ENCODE measurements at places on chromosomes 2 and 18. TPM values are rescaled to one million over a fixed set of nuclear protein-coding genes. Genes with fewer than 3 reads are reported as not detected.

DNA sequence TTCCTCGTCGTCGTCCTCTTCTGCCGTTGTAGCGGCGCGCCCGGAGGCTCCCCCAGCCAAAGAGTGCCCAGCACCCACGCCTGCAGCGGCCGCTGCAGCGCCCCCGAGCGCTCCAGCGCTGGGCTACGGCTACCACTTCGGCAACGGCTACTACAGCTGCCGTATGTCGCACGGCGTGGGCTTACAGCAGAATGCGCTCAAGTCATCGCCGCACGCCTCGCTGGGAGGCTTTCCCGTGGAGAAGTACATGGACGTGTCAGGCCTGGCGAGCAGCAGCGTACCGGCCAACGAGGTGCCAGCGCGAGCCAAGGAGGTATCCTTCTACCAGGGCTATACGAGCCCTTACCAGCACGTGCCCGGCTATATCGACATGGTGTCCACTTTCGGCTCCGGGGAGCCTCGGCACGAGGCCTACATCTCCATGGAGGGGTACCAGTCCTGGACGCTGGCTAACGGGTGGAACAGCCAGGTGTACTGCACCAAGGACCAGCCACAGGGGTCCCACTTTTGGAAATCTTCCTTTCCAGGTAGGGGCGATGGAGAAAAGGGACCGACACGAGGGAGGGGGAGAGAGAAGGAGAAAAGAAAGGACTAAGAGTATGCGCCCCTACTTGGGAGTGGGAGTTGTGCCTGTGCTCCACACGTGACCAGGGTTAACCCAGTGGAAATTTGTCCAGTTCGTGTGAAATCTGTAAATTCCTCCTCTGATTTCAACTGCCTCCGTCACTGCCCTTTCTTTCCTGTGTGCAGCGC, 800 bp downstream of the HOXD13 start:
- peak overlapping the region; percentile 7 for H3K4me3 ChIP-seq
- peaks cover 3% of the 10 kb centered on the region for H3K4me1 ChIP-seq
- no peak for DNase-seq
- peaks cover 18% of the 10 kb centered on the region for H3K27me3 ChIP-seq
- no peak overlapping the region for H3K27ac ChIP-seq

GRCh38 chr2:173215316-173215715, 139.4 kb upstream of the CDCA7 start:
- no peak for DNase-seq
- H3K36me3 ChIP-seq: no peaks in the 10 kb centered on the region
- peaks cover 4% of the 10 kb centered on the region for H3K4me1 ChIP-seq

DNA sequence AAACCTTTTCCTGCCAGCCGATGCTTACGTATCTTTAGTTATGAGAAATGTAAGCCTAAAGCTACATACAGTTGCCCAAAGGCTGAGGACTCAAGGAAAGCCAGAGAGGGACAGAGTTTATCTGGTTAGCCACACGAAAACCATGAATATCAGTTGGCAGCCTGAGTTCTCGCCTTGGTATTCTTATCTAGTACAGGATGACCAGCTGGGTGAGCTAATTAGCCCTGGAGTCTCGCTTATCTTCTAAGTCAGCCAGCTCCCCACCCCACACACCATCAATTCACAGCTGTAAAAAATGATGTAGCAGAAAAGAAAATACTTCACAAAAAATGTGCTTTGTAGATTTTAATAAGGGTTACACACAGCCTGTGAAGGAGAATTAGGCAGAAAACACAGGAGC, 617.5 kb upstream of the SOX11 start:
- H3K4me3 ChIP-seq: no peak overlapping the region
- no peak for DNase-seq
- H3K4me1 ChIP-seq: no peaks in the 10 kb centered on the region
- H3K27me3 ChIP-seq: no peaks in the 10 kb centered on the region
- H3K27ac ChIP-seq: no peak overlapping the region

DNA sequence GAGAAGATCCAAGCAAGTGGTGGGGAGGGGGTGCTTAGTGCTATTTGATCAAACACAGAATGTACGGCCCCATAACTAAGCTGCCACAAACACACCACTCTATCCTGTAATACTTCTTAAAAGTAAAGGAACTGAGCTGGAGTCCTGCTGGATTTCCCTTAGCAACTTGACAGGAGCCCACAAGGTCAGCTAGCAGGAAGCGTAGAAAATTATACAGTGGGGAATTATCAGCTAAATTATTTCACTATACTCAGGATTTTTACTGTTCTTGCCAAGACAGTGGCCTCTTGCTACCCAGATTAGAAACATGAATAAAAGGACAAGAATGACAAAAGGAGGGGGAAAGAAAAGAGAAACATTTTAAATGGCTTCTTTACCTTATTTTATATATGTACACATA, 217.1 kb downstream of the ZNF521 start:
- DNase-seq: no peak
- H3K4me1 ChIP-seq: peaks cover 11% of the 10 kb centered on the region
- no peaks in the 10 kb centered on the region for H3K27me3 ChIP-seq

- no peak for DNase-seq
- H3K4me3 ChIP-seq: no peak overlapping the region
- H3K27me3 ChIP-seq: no peaks in the 10 kb centered on the region
- H3K36me3 ChIP-seq: no peaks in the 10 kb centered on the region
Observed at GRCh38 chr2:241983571-241984270, 114.2 kb downstream of the RTP5 start.

- no peak overlapping the region for H3K27ac ChIP-seq
- no peak overlapping the region for H3K4me3 ChIP-seq
- no peaks in the 10 kb centered on the region for H3K27me3 ChIP-seq
- DNase-seq: no peak
- H3K4me1 ChIP-seq: no peaks in the 10 kb centered on the region
Observed at GRCh38 chr2:58535182-58535581, 294.1 kb upstream of the FANCL start.

GRCh38 chr2:73290049-73290839, 3.1 kb downstream of the EGR4 start:
- H3K27ac ChIP-seq: no peak overlapping the region
- peaks cover 10% of the 10 kb centered on the region for H3K4me1 ChIP-seq
- H3K4me3 ChIP-seq: no peak overlapping the region
- H3K27me3 ChIP-seq: peaks cover 10% of the 10 kb centered on the region
- H3K36me3 ChIP-seq: no peaks in the 10 kb centered on the region

- no peak overlapping the region for H3K27ac ChIP-seq
- no peaks in the 10 kb centered on the region for H3K36me3 ChIP-seq
- DNase-seq: no peak
- H3K27me3 ChIP-seq: no peaks in the 10 kb centered on the region
- H3K4me1 ChIP-seq: no peaks in the 10 kb centered on the region
- H3K4me3 ChIP-seq: no peak overlapping the region
Observed at GRCh38 chr2:44829771-44830170, 111.7 kb upstream of the SIX3 start.

DNA sequence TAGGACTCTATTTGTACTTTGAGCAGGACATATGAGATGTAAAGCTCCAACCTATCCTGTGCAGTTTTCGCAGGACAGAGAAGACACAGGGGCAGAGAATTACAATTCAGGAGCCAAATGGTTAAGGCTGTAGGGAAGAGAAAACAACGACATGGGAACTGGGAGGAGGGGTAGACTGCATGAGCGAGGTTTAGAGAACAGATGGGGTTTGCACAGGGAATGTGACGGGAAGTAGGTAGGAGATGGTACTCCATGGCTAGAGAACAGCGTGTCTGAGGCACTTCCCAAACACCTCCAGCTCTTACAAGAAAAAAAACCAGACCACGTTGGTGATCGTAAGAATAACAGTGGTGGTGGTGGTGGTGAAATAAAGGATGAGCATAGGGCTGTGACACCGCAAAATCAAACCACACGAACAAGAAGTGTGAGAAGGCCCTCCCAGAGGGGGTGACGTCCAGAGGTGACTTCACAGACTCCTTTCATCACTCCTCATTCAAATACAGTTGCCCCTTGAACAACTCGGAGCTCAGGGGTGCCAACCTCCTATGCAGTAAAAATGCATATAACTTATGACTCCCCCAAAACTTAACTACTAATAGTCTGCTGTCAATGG, 92.7 kb downstream of the FARSB start:
- H3K36me3 ChIP-seq: no peaks in the 10 kb centered on the region
- no peak for DNase-seq
- H3K27me3 ChIP-seq: no peaks in the 10 kb centered on the region
- H3K27ac ChIP-seq: no peak overlapping the region
- H3K4me1 ChIP-seq: no peaks in the 10 kb centered on the region

Gene TUBA4B
- total RNA-seq: 0.35 TPM

Gene MAPRE2
- total RNA-seq: 29.9 TPM

All from ovary (tissue), 10 donors.